ENCODE measurements at places on chromosomes 16 and 17. TPM values are rescaled to one million over a fixed set of nuclear protein-coding genes. Genes with fewer than 3 reads are reported as not detected.
A peak's percentile ranks its signal among the peaks of the same experiment; 100 is the strongest.

Gene CNTNAP1
- 20.5 TPM for total RNA-seq

Gene IQCK
- total RNA-seq: 15.4 TPM

- no peak for DNase-seq
These were observed 504 bp downstream of the FOXC2 start for GRCh38 chr16:86566966-86567700.

- no peak for DNase-seq
These were observed 25.8 kb upstream of the TNFSF12 start for GRCh38 chr17:7523033-7523432.

Gene PLXDC1
- total RNA-seq: 17.0 TPM

DNA sequence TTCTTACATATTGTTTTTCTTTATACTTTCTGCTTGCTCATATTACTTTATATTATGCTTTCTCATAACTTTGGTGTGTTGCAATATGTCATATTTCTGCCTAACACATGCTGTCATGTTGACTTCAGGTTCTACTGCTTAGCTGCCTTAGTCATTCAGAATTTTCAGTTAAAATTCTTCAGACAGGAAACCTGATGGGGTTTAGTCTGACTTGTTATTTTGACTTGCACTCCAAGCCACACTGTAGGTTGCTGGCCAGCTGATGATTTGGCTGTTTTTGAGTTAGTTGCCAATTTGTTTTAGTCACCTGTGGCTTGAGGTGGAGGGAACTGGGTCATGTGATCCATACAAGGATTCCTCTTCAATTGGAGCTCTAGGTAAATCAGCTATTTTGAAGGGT, 315.4 kb downstream of the MAP2K6 start:
- DNase-seq: no peak

GRCh38 chr17:81543339-81543675, 8.8 kb downstream of the FAAP100 start:
- DNase-seq: no peak

GRCh38 chr17:78294776-78295175, 63.3 kb downstream of the TMEM235 start:
- no peak for DNase-seq

Gene GPRC5C
- total RNA-seq: 44.2 TPM

- DNase-seq: no peak
These were observed 24.3 kb downstream of the GP2 start for GRCh38 chr16:20303012-20303411.

DNA sequence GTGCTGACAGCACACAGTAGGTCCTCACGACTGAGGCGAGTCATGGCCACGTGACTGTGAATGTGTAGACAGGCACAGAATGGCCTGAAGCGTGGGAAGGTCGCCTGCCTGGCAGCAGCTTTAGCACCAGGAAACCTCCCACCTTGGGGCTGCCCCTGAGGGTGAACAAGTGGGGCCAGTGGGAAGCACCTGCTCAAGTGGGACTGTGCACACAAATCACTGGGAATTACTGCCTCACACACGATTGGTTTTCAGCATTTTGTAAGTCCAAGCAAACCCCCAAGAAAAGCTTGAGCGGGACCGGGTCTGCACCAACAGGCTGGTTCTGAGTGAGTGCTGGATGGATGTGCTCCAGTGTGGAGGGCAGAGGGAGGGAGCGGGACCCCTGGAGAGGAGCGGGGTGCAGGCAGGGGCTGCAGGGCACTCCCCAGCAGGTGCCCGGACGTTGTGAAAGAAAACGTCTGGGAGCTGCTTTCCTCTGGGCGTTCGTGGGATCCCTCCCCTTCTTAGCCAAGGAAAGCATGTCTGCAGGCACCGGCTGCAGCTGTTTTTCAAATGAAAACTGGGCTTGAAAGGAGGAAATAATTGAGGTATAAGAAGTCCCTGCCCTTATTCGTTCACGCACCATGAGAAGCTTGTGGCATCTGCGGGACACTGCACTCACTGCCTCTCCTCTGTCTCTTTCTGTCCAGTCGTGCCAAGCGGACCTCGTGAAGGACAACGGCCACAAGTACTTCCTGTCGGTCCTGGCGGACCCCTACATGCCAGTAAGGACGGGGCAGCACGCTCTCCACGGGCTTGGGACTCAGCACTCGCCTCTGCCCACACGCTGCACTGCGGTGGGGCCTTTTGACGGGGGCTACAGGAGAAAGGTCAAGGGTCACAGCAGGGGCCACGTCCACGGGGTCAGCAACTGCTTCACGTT, 111.7 kb upstream of the CHMP6 start:
- DNase-seq: no peak

- peak; percentile 51 for DNase-seq
These were observed 141.1 kb downstream of the NTN1 start for GRCh38 chr17:9162275-9162985.

GRCh38 chr16:53087101-53087500, 32.3 kb downstream of the CHD9 start:
- no peak for DNase-seq

GRCh38 chr17:49217651-49218413, 7.3 kb downstream of the ABI3 start:
- DNase-seq: no peak

DNA sequence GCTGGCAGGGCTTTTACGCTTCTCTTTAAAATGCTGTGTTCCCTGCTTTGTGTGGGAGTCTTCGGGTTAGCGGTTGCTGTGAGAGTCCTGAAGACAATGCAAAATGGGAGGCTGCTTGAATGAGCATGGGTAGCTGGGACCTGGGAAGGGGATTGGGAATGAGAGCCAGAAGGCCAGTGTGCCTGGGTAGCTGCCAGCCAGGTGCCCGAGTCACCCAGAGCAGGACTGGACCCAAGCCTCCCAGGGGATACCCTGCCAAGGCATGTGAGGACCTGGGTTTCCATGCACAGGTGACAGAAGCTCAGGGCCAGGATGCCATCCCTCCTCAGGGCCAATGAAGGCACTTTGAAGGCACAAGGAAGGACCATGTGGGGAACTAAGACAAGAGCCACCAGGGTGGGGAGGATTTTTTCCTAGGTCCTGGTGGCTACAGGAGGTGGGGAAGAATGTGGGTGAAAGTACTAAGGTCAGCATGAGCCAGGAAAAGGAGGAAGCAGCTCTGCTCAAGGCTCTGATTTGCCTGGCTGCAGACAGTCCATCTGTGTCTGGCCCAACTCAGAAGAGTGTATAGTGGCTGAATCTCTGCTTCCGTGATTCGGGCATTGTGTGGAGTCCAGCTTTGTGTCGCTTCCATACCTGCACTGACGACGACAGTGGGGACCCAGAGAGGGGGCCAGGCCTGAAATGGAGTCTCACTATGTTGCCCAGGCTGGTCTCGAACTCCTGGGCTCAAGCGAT, 20.5 kb downstream of the TMEM94 start:
- DNase-seq: no peak

DNA sequence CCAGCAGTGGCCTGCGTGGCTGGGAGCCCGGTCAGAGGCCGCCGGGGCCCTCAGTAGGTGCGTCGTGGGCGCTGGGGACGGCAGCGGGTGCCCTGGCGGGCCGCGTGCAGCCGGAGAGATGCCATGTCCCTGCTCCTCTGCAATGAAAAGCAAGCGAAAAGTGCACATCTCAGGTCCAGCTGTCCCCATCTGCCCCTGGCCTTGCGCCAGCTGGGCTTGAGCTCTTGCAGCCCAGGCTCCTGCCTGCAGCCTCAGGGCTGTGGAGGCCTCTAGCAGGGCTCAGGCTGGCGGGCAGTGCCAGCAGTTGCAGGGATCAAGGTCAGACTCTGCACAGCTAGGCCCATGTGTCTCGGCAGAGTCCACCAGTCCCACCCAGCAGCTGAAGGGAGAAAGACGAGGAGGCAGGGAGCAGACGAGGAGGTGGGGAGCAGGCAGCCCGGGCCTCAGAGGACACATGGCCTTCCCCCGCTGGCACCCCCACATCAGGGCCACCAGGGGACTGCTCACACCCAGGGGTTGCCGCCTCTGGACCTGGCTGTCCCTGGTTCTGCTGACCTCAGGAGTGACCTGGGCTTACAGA, 11.2 kb downstream of the SLC16A3 start:
- DNase-seq: no peak

DNA sequence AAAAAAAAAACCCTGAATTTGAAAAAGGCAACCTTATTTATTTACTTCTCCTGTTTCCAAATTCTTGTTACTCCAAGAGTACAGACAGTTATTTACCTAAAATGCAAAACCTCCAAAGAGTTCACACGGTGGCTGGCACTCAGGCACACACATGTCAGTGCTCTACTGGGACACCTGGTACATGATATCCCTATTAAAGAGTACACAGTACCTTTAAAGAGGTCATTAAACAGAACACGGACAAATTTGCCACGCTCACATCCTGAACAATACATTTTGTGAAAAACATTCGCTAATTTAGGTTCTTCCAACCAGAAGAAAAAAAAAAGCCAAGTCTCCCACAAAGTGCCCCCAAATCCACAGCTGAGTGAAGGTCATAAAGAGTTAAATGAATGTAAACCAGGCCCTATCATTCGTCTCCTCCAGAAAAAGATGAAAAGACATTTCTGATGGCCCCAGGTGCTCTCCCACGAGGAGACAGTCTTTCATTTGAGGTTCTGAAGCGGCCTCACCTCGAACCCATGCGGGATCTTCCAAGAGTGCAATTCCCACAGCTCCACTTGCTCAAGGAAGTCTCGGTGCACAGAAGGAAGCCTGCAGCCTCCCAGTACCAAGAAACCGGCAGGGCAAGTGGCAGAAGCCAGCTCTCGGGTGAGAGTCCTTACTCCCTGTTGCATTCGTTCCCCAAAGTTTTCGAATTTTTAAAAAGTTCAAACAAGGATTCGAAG, 993 bp downstream of the ERN1 start:
- DNase-seq: no peak

DNA sequence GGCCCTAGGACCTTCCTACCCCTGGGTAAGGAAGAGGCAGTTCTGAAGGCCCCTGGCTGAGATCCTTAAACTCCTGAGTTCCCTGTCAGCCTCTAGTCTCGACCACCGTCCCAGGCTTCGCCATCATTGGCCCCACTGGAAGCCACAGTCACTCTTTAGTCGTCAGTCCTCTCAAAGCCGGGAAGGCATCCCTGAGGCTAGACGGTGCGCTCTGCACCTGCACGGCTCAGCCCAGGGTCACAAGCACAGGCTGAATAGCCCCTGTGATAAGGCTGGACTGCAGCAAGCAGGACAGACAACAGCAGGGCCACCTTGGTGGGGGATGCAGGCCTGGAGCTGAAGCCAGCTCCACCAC, 3.3 kb upstream of the HEXIM1 start:
- DNase-seq: no peak

DNA sequence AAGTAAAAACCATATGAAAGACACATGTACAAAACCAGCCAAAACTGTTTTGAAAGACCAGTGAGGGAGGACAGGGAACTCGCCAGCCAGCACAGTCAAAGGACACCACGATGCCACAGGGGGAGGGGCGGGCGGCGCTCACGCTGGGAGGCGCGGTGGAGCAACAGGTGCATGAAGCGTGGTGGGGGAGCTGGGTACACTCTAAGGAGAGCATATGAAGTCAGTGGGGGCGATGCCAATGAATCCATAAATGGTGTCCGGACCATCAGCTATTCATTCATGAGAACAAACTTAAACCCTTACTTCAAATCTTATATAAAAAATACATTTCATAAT, 101.0 kb upstream of the DNAH17 start:
- DNase-seq: no peak

Gene SLC38A8
- not detected for total RNA-seq

DNA sequence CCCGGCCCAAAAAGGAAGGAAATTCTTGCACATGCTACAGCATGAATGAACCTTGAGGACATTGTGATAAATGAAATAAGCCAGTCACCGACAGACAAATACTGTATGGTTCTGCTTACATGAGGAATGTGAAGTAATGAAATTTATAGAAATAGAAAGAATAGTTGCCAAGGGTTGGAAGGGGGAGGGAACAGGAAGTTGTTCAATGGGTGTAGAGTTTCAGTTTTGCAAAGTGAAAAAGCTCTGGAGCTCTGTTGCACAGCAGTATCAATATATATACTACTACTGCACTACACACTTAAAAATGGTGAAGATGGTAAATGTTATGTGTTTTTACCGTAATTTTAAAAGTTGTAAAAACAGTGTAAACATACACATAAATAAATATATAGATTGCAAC, 43.7 kb downstream of the PKD1L3 start:
- DNase-seq: no peak

GRCh38 chr16:74999609-75000480, 1.0 kb downstream of the ZNRF1 start:
- DNase-seq: peak; percentile 53

Gene SMTNL2
- total RNA-seq: 68.2 TPM

Gene CCL1
- total RNA-seq: not detected

DNA sequence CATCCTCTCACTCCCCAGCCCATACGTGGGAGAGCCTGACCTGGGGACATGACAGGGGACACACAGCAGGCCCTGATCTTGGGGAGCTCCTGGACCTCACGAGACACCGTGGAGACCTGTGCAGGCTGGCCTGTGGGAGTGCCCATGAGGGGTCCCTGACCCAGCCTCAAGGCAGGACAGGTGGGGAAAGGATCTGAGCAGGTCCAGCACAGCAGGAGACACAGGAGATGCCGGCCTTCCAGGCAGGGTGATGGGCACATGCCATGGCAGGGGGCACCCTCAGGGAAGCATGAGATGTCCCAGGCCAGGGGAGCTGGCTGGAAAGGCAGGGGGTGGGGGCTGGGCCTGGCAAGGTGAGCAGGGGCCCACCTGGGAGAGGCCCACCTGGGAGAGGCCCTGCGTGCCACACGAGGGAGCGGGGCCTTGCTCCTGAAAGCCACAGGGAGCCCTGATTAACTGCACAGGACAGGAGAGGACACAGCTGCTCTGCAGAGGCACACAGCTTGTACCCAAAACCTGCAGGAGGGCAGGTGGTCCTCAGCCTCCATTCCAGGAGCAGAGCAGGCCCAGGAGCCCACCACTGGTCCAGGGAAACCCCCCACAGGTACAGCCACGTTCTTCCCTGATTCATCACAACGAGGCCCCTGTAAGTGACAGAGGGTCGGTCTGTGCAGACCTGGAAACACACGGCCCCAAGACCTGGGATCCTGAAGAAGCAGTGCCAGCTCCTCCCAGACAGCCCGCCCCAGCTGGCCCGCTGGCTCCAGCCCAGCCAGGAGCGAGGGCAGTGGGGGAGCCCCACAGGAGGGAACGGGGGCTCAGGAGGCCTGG, 26.6 kb upstream of the KRT17 start:
- DNase-seq: no peak

- DNase-seq: no peak
These were observed 46.8 kb upstream of the MRTFB start for GRCh38 chr16:14024283-14024682.

- DNase-seq: no peak
These were observed 3.1 kb downstream of the SLC43A2 start for GRCh38 chr17:1625581-1625980.

Gene TIMM22
- 16.3 TPM for total RNA-seq

Gene CIBAR2
- not detected for total RNA-seq

GRCh38 chr17:8910969-8911604, 43.6 kb upstream of the PIK3R6 start:
- DNase-seq: no peak

DNA sequence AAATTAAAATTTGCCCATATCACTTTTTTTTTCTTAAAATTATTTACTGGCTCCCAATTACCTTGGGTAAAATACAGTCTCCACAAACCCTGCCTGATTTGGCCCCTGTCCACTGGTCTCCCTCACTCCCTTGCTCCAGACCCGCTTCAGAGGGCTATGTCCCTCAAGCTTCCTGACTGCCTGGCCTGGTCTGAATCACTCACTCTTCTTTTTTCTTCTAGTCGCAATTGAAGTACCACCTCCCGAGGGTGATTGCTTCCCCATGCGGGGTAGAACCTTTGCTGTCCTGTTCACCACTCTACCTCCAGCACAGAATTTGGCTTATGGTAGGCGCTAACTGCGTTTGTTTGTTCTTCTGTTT, 598 bp upstream of the PGAP3 start:
- DNase-seq: no peak

- no peak for DNase-seq
These were observed 46.6 kb downstream of the PHKB start for GRCh38 chr16:47507701-47508100.

All from mesothelial cell of epicardium (in vitro differentiated cells).